Pericardium fibroblast (primary cell): ENCODE measurements at places on chromosomes 3 and 15. TPM values are rescaled to one million over a fixed set of nuclear protein-coding genes. Genes with fewer than 3 reads are reported as not detected.

The MSL2 gene
- total RNA-seq: 8.4 and 10.5 TPM in 2 replicates

The LRRC34 gene
- 2.1 and 15.5 TPM in 2 replicates for total RNA-seq

The GNB4 gene
- total RNA-seq: 30.2 and 45.6 TPM in 2 replicates

The CSPG4 gene
- total RNA-seq: 8.2 and 17.9 TPM in 2 replicates

The CD96 gene
- 0.12 TPM in 1 of 2 replicates, not detected in the other for total RNA-seq

The TSEN2 gene
- total RNA-seq: 6.9 and 12.4 TPM in 2 replicates

The GMNC gene
- total RNA-seq: not detected in 2 replicates

The EPHB1 gene
- total RNA-seq: 0.34 and 0.35 TPM in 2 replicates

The CYP1A1 gene
- 0.23 TPM in 1 of 2 replicates, not detected in the other for total RNA-seq

The CFAP100 gene
- not detected in 2 replicates for total RNA-seq

The GABRA5 gene
- 0.23 TPM in 1 of 2 replicates, not detected in the other for total RNA-seq

The SLC28A1 gene
- not detected in 2 replicates for total RNA-seq

The HCLS1 gene
- total RNA-seq: 0.09 and 3.6 TPM in 2 replicates

The RMDN3 gene
- total RNA-seq: 21.8 and 28.2 TPM in 2 replicates

The PDE12 gene
- 9.3 and 11.2 TPM in 2 replicates for total RNA-seq

The FANCD2OS gene
- total RNA-seq: not detected in 2 replicates

The RLBP1 gene
- not detected in 2 replicates for total RNA-seq

The ZMAT3 gene
- 10.7 and 32.9 TPM in 2 replicates for total RNA-seq

The ASB14 gene
- 0.23 TPM in 1 of 2 replicates, not detected in the other for total RNA-seq

The PLA2G4D gene
- total RNA-seq: not detected in 2 replicates

The HOMER2 gene
- total RNA-seq: 1.6 and 1.9 TPM in 2 replicates

The CSTA gene
- total RNA-seq: 6.2 and 14.4 TPM in 2 replicates

The LMAN1L gene
- 0.23 TPM in 1 of 2 replicates, not detected in the other for total RNA-seq

The TRPM1 gene
- total RNA-seq: not detected in 2 replicates

The CASR gene
- not detected in 2 replicates for total RNA-seq

The TIGIT gene
- not detected in 2 replicates for total RNA-seq

The CCR3 gene
- not detected in 2 replicates for total RNA-seq

The MUSTN1 gene
- not detected in 2 replicates for total RNA-seq

The ULK4 gene
- total RNA-seq: 5.2 and 9.2 TPM in 2 replicates

The IL17RB gene
- not detected in 2 replicates for total RNA-seq

The GOLGA6L7 gene
- total RNA-seq: not detected in 2 replicates

The ITGB5 gene
- total RNA-seq: 103 and 137 TPM in 2 replicates

The GPR87 gene
- total RNA-seq: not detected in 2 replicates

The NFKBIZ gene
- total RNA-seq: 18.4 and 52.0 TPM in 2 replicates

The PLSCR1 gene
- total RNA-seq: 78.2 and 172 TPM in 2 replicates

The AHSG gene
- not detected in 2 replicates for total RNA-seq

The C15orf61 gene
- 6.7 and 25.9 TPM in 2 replicates for total RNA-seq

The TUSC7 gene
- not detected in 2 replicates for total RNA-seq

The GOLGA8R gene
- total RNA-seq: 1.2 and 2.0 TPM in 2 replicates

The LNP1 gene
- total RNA-seq: 2.6 and 3.1 TPM in 2 replicates

The SH2D7 gene
- total RNA-seq: not detected in 2 replicates

The CATSPER2 gene
- total RNA-seq: not detected in 2 replicates

The CLRN1 gene
- not detected in 2 replicates for total RNA-seq

The NDN gene
- total RNA-seq: 177 and 201 TPM in 2 replicates

The ARGFX gene
- not detected in 2 replicates for total RNA-seq

The EAF1 gene
- total RNA-seq: 7.0 and 12.5 TPM in 2 replicates

The NEO1 gene
- 34.0 and 51.3 TPM in 2 replicates for total RNA-seq

The APEH gene
- 67.1 and 89.7 TPM in 2 replicates for total RNA-seq

The NEK10 gene
- total RNA-seq: 0.51 and 2.1 TPM in 2 replicates

The TBCCD1 gene
- 9.4 and 10.3 TPM in 2 replicates for total RNA-seq

The SLC30A4 gene
- total RNA-seq: 7.2 and 8.8 TPM in 2 replicates

The INSYN1 gene
- 0.68 and 11.1 TPM in 2 replicates for total RNA-seq

The SLC27A2 gene
- not detected in 2 replicates for total RNA-seq

The ZKSCAN7 gene
- total RNA-seq: 4.6 and 5.7 TPM in 2 replicates

The STAB1 gene
- total RNA-seq: 0.47 and 1.4 TPM in 2 replicates

The MAP3K13 gene
- total RNA-seq: 10.4 and 21.4 TPM in 2 replicates

The TMCO5A gene
- total RNA-seq: not detected in 2 replicates

The SPESP1 gene
- total RNA-seq: 3.7 and 4.8 TPM in 2 replicates
